ENCODE measurements at places on chromosomes 12 and 14.

GRCh38 chr14:90444077-90444696 is 47.4 kb downstream of the CALM1 start:
- no peak for DNase-seq

DNA sequence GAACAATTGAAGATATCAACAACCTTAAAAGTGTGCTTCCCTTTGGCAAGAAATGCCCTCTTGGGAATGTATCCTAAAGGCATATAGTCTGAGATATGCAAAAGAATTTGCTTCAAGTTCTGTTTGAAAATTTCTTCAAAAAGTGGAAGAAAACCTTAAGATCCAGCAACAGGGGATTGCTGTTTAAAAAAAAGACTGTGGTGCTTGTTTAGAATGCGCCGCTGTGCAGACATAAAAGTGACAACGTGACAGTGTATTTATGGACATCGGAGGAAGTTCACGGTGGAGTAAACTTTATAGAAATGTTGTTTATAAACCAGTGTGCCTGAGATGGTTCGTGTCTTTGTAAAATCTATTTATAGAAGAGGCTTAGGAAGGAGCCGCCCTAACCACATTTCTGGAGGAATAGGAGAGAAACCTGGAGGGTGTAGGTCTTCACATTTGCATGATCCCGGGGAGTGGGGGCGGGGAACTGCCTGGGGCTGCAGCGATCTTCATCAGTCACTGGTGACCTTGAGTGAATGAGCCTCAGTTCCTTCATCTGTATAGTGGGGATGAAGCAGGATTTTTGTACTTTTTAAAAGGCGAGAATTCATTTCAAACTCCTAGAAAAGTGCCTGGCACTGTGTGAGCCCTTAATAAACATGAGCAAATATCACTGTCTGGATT is 27.5 kb downstream of the ADGRD1 start:
- no peak for DNase-seq

DNA sequence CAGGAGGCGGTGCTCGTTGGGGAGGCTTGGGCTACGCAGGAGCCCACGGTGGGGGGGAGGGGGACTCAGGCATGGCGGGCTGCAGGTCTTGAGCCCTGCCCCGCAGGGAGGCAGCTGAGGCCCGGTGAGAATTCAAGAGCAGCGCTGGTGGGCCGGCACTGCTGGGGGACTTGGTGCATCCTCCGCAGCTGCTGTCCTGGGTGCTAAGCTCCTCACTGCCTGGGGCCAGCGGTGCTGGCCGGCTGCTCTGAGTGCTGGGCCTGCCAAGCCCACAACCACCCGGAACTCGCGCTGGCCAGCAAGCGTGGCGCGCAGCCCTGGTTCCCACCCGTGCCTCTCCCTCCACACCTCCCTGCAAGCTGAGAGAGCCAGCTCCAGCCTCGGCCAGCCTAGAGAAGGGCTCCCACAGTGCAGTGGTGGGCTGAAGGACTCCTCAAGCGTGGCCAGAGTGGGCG is 3.2 kb downstream of the METTL25 start:
- DNase-seq: no peak

DNA sequence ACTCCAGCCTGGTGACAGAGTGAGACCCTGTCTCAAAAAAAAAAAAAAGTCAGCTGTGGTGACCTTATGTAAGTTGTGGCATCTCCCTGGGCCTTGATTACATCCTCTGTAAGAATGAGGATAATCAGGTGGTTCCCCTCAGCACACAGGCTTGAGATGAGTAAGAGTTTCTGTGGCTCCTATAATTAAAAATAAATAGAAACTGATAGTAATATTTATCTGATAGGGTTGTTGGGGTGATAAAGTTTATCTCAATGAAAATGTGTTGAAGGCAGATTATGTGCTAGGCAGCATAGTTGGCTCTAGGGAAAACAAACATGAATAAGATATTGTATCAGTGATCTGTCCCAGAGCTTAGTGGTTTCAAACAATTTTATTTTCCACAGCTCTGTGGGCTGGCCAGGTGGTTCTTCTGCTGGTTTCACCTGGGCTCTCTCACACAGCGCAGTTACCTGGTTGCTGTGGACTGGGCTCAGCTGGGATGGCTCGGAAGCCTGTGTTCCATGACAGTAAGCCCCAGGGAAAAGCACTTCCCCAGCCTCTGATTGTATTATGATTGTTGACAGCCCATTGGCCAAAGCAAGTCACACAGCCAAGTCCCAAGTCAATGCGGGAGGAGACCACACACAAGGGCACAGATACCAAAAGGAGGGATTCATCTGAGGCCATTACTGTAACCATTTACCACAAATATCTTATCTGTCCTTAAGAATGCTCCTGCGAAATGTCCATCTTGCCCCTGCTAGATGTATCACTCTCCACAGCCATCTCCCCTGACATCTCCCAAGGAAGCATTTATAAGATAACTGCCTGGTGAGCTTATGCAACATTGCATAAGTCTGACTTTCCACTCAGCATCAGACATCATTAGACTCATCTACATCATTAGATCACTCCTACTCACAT is 151.7 kb downstream of the NUAK1 start:
- DNase-seq: no peak

- no peak for DNase-seq
These were observed 109.4 kb upstream of the HIF1A start for GRCh38 chr14:61585598-61586543.

- DNase-seq: no peak
These were observed 24.3 kb downstream of the CFAP54 start for GRCh38 chr12:96513681-96514080.

DNA sequence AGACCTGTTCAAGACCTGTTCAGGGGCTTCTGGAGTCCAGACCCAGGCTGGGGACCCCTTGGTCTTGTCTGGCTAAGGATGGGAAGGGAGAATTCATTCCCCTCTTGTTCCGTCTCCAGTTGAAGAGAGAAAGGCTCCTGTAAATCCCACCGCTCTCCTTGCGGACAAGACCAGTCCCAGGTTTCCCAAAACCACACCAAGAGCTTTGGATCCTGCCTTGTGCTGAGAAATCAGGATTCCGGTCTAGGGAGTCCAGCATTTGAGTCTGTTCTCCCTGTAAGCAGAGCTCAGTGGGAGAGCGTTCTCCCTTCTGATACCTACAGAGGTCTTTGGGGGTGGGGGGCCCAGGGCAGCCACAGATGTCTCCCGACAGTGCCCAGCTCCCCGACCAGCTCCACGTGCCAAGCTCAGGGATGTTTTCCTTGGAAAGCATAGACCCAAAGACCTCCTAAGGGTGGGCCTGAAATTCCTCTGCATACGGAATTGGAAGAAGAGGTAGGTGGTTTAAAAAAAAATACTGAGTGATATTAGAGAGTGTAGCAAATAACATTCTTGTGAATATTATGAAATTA is 1.9 kb downstream of the HOXC13 start:
- no peak for DNase-seq

- DNase-seq: no peak
These were observed 54.3 kb downstream of the PRMT8 start for GRCh38 chr12:3545121-3545796.

DNA sequence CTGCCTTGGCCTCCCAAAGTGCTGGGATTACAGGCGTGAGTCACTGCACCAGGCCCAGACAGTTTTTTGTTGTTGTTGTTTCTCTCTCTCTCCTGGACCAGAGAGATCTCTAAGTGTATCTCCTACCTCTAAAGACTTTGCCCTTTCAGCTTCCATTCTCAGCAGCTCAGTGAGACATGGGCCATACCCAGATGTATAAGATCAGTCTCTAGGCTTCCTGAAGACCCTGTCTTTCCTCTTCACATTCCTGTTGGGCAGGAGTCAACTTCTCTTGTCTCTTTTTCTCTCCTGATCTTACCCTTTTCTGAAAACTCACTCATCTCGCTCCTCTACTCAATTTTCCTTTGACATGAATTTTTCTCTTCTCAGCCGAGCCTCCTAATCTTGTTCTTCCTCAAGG is 42.0 kb downstream of the KCNK13 start:
- no peak for DNase-seq

DNA sequence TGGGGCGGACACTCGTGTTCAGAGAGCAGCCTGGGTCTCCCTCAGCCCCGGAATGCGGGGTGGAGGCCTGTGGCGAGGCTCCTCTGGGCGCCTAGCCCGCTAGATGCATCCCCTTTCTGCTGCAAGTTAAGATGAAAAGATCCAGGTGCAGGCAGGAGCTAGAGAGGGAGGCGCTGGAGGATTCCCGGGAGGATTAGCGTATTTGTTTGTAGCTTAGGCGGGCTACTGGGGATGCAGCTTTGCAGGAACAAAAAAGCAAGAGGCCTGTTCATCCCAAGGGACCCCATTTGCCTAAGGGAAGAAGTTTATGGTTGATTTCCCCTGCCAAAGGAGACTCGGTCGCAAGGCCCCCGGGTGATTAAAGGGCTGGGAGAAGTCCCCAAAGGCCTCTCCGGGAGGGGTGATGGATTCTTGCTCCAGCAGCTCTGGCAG is 824 bp downstream of the CCDC177 start:
- no peak for DNase-seq

DNA sequence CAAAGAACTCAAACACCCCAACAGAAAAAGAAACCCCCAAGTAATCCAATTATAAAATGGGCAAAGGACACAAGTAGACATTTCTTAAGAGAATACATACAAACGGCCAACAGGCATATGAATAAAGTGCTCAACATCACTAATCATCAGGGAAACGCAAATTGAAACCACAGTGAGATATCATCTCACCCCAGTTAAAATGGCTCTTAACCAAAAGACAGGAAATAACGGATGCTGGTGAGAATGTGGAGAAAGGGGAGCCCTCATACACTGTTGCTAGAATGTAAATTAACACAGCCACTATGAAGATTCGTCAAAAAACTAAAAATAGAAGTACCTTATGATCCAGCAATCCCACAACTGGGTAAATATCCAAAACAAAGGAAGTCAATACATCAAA is 52.4 kb downstream of the CLMN start:
- DNase-seq: no peak

- no peak for DNase-seq
These were observed 73.9 kb downstream of the SLC2A13 start for GRCh38 chr12:40031965-40032364.

DNA sequence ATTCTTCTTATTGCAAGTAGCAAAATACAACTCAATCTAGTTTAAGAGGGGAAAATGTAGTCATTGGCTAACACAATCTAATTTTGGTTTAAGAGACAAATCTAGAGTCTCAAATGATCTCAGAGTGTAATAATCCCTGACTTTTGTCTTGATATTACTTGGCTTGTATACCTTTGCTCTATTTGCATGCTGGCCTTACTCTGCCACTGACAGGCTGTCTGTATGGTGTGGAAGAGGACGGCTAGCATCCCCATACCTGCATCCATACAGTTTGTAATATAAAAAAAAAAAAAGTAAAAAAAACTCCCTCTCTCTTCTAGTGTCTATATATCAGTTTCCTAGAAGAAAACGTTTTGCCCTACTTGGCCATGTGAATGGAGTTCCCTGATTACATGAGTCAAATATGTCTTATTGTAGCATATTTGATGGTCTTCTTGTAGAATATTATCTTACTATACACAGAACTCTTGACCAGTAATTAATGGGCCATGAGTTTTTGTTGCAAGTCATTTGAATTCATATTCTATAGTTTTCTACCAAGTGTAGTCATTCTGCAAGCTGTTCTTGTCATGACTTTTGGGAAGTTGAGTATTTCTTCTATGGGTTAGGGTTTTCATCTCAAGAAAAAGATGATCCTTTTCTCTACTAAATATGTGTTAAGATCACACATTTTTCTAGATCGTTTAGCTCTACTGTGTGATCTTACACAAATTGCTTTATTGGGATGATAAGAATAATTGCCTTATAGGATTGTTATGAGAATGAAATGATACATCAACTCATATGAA is 8.2 kb downstream of the HIF1A start:
- DNase-seq: no peak

DNA sequence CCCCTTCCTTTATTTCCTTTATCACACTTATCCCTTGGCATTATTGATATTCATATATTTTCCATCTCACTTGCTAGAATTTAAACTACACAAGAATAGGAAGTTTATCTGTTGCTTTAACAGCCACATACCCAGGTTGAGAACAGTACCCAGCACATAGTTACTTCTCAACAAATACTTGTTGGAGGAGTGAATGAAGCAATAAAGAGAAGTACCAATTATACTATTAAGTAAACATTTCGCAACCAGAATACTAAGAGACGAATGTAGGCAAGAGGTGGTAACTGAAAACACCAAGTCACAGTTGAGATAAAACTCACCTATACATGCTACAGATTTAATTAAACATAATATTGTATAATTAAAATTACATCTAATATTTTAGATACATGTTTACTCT is 110.9 kb downstream of the FSCB start:
- DNase-seq: no peak

GRCh38 chr12:108884116-108885012 is 4.5 kb downstream of the DAO start:
- DNase-seq: no peak

GRCh38 chr14:75521415-75522199 is 662 bp upstream of the BATF start:
- no peak for DNase-seq

- no peak for DNase-seq
These were observed 234.3 kb upstream of the DIO2 start for GRCh38 chr14:80445605-80446004.

DNA sequence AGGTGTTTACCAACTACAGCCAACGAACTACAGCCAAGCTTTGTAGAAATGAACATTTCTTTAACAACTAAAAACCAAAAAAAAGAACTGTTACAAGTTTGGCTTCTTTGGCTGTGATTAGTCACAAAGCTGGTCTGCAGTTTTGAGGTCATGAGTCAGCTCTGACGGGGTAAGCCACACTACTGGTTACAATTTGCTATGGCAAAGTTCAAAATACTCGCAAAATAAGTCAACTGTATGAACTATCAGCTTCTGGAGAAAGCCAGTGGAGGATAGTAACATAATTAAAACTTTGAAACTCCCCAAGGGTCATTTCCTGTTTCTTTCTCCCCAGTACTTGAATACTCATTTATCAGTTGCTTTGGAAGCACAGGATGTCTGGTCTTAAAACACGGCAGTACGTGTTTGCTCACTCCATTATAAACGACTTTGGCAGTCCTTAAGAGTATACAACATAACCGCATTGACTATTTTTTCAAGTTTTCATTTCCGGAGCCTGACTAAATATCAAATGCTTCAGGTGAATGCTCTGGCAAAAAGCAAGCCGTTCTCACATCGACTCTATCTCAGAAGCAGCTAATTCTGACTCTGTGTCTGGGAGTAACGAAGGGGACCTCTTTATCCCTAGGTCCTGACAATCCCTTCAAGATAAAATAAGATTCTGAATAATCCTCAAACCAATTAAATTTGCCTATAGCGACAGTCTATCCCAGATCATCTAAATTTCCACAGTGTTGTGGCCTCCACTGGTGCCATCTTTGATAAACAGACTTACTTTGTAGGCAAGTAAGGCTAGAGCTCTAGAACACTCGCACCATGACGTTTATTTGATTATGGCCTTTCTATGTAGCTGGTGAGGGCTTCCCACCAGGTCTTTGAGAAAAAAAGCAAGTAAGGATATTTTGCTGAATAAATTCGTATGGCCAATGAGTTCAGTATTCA is 10.6 kb downstream of the PHLDA1 start:
- no peak for DNase-seq

GRCh38 chr12:106831699-106832098 is 57.2 kb downstream of the RIC8B start:
- no peak for DNase-seq

DNA sequence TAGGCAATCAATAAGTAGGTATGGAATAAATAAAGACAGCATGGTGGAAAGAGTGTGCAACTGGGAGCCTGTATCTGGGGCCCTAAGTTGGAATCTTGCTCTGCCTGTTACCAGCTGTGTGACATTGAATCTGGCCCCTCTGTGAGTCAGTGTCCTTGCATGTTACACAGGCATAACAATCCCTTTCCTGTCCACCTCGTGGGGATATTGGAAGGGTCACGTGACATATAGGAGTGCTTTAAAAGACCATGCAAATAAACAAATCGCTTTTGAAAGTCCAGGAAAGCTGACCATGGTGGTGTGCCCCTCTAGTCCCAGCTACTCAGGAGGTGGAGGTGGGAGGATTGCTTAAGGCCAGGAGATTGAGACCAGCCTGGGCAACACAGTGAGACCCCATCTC is 51.1 kb upstream of the VRK1 start:
- no peak for DNase-seq

Data from DMS 273 treated with DMSO at 0.1 percent for 48 hours (cell line).